ENCODE measurements at places on chromosomes 7 and 10.

DNA sequence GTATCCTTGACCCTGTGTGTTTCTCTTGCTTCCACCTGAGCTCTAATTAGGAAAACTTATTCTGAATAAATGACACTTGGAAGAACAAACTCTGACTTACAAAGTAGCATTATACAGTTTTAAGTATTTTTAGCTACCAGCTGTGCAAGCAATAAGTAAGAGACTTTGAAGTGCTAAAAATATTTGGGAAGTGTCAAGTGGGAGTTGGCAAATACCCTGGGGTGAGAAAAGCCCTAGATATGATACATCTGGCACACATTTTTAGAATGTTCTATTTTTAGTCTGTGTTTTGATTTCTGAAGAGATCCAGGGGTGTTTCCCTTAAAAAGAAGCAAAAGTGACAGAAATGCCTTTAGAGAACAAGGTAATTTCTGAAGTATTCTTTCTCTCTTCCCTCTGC lies 132.7 kb upstream of the TEX47 start:
- DNase-seq = no peak

GRCh38 chr10:116182426-116182825 lies 90.6 kb downstream of the GFRA1 start:
- no peak for DNase-seq

DNA sequence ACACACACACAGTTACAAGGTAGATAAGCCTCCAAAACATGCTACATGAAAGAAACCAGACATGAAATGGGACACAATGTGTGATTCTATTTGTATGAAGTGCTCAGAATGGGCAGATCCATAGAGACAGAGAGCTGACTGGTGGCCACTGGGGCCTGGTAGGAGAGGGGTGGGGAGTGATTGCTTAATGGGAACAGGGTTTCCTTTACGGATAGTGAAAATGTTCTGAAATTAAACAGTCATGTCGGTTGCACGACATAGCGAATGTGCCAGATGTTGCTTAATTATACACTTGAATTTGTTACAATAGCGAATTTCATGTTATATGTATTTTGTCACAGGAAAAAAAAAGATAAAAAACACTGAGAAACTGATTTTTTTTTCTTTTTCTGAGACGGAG lies 122.3 kb downstream of the SPDYE5 start:
- DNase-seq = no peak

- DNase-seq = no peak
Observed at GRCh38 chr7:33893377-33893776, 12.0 kb upstream of the BMPER start.

- no peak for DNase-seq
Observed at GRCh38 chr7:103630318-103630717, 184.3 kb upstream of the SLC26A5 start.

DNA sequence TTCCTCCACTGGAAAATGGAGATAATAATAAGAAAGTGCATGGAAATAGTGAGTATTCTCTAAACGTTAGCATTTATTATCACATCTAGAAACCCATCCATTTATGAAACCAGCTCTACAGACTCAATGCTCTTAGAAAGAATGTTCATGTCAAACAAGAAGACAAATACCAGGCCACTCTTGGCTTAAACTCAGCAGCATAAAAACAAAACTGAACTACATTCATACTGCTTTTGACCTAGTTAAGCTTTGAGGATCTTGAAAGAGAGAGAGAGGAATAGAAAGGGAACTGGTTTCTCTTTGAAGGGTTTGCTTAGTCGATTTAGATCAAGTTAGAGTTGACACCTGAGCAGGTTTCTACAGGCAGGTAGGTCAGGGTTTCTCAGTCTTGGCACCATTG lies 332.9 kb upstream of the PRKCQ start:
- no peak for DNase-seq

- no peak for DNase-seq
Observed at GRCh38 chr7:45414226-45414625, 159.9 kb upstream of the ADCY1 start.

GRCh38 chr7:128352153-128352537 lies 8.4 kb upstream of the RBM28 start:
- no peak for DNase-seq

GRCh38 chr10:101779544-101780186 lies 3.6 kb downstream of the NPM3 start:
- DNase-seq = peak; percentile 55

GRCh38 chr10:70364772-70365091 lies 17.7 kb downstream of the LRRC20 start:
- no peak for DNase-seq

GRCh38 chr7:83520726-83521125 lies 128.2 kb downstream of the SEMA3E start:
- DNase-seq = no peak

- DNase-seq = no peak
Observed at GRCh38 chr10:43695321-43695720, 46.6 kb upstream of the ZNF32 start.

- no peak for DNase-seq
Observed at GRCh38 chr10:70051848-70052247, 798 bp upstream of the MACROH2A2 start.

DNA sequence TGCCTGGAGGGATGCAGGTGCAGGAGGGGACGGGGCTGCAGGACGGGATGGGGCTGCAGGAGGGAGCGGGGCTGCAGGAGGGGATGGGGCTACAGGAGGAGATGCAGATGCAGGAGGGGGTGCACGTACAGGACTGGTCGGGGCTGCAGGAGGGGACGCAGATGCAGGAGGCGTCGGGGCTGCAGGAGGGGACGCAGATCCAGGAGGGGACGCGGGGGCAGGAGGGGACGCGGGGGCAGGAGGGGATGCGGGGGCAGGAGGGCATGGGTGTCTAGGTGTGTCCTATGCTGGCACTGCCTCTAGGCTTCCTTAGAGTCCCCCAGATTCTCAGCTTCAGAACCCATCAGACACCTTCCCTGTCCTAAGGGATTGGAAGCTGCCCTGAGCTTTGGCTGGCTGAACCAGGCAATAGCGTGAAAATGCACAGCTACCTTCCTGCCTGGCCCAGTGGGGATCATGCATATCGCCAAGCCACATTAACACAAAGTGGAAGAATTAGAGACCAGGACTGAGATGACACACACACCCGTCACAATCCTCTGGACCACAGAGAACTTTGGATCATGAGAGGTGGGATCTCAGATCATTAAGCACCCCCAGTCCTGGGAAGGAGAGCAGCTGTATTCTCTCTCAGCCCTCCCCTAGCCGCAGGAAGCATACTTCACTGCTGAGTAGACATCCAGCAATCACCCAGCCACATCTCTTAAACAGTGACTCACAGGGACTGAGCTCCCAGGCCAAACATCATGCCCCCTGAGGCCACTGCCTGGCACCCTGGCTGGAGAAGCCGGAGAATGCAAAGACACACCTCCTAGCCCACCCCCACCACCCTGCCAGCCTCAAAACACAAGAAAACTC lies 67.3 kb downstream of the VWA2 start:
- DNase-seq = no peak

DNA sequence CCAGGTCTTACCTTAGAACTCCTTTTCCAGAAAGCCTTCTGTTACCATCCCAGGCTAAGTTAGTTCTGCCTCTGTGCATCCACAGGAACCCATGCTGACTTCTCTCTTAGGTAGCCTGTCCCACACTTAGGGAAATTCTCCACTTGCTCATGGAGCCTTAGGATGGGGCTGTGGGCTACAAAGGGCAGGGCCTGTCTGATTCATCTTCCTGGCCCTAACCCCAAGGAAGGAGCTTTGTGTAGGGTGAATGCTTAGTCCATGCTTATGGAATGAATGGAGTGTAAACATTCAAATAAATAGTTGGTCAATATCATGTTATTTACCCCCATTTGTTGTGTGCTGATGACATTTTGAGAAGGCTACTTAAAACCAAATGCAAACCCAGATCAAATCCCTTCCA lies 54.7 kb downstream of the EMX2 start:
- no peak for DNase-seq

DNA sequence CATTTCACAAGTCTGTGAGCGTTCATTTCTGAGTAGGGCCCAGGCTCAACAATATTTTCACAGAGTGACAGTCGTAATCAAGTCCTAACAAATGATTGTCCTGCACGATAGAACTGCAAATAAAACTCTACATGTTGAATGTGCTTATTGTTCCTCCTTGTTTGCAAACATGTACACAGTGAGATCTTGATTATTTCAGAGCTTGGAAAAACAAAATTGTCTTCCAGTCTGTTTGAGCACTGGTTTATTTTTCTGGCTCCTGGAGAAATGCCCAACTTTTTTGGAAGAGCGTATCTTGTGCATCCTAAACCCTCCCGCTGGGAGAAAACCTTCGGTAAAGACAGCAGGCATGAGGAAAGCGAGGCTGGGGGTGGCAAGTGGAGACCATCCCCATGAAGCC lies 91.1 kb downstream of the TEX36 start:
- DNase-seq = no peak

- DNase-seq = no peak
Observed at GRCh38 chr7:2012981-2013380, 219.8 kb downstream of the MAD1L1 start.

GRCh38 chr7:31023877-31024276 lies 28.2 kb upstream of the ADCYAP1R1 start:
- no peak for DNase-seq

GRCh38 chr7:125555916-125556315 lies 626.3 kb upstream of the POT1 start:
- no peak for DNase-seq

- DNase-seq = no peak
Observed at GRCh38 chr7:152402384-152403250, 33.2 kb downstream of the KMT2C start.

DNA sequence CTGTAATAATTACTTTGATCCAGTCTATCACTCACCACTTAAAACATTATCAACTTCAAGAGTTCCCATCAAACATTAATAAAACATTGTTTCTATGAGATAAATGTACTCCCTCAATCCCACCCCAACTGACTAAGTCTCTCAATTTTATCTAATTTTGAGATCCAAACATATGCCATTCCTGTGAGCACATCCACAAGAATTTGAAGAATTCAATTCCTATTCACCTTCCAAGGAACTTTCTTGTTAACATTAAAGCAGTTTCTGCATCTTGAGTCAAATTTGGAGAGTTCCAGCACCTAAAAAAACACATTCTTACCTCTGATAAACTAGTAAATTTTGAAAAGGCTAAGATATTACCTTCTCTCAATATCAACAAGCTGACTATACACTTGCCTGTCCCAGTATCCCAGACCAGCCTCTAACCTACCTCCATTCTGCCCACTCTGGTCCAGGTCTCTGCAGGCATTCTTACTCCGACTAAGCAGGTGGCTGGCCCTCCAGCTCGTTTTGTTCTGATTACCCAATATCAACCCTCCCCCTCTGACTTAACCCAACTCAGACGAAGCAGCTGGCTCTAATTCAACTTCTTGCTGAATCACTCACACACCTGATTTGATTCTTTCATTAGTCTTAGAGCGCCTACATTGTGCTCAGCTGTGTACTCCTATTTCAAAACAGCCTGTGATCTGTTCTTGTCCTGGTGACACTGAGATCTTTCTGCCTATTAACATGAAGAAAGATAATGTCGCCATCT lies 275.2 kb downstream of the IPMK start:
- no peak for DNase-seq

GRCh38 chr7:42115795-42116194 lies 121.2 kb downstream of the GLI3 start:
- DNase-seq = no peak

DNA sequence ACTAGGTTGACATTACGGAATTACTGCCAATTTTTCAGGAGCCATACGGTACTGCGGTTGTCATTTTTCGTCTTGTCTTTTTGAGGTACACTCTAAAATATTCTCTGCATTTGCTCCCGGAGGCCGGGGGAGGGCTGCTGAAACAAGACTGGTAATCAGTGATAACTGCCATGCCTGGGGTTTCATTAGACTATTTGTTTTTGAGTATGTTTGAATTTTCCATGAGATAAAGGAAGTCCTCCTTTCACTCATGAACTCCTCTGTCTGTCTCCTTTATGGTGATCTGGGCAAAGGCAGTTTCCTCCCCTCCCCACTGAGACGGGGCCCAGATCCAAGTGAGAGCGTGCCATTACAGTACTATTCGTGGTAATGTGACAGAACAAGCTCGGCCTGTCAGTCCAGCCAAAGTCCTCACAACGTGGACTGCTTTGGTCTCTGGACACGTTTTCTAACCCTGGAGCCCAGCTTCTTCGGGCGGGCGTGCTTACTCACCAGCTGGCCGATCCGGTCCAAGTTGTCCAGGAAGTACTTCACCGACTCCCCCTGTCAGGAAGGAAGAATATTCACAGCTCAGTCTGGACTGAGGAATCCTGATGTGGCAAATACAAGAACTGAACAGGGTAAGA lies 45.1 kb downstream of the AMZ1 start:
- DNase-seq = no peak

GRCh38 chr7:140384894-140385545 lies 13.3 kb downstream of the SLC37A3 start:
- no peak for DNase-seq

DNA sequence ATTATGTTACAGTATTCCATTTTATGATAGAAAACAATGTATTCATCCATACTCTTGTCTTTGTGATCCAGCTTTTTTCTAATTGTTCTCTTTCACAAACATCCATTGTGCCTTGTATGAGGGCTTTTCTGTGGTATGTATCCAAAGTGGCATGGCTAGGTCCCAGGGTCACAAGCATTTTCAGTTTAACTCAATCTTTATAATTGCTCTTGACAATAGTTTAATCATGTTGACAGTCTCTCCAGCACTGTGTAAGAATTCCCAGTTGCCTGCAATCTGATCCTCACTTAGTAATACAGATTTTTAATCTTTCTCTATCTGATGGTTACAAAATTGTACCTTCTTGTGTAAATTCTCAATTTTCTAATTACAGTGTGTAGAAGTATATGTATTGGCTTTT lies 533.4 kb downstream of the NEBL start:
- DNase-seq = no peak

DNA sequence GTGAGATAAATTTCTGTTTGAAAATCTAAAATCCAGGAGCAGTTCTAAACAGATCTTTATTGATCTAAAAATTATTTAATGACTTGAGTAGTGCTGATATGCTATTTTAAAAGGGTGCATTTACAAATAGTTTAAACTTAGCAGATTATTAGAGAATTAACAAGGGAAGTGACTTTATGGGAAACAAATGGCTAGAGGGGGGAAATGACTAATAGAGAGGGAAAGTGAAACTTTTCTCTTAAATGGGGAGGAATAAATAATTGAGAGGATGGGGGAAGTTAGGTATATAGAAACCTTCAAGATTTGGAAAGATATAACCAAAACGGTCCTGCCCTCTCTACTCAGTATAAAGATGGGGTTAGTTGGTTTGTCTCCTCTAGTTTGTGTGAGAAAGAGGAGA lies 90.1 kb upstream of the ARMC3 start:
- DNase-seq = no peak

DNA sequence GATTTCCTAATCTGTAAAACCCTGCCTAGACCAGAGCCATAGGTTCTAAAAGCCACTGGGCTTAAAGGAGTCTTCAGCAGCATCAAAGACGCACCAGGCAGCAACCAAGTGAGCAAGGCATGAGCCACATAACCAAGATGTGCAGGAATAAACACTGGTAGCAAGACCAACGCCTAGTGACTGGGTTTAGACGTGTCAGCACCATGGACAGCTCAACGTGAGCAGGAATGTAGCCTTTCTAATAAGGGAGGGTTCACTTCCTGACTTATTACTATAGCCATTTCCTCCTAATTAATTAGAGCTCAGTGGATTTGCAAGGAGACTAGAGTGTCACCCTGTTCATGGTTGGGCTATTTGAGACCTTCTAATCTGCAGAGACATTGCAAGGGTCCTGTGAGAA lies 223.7 kb downstream of the LHFPL3 start:
- DNase-seq = peak; percentile 27

GRCh38 chr7:116571037-116571436 lies 46.2 kb downstream of the CAV1 start:
- DNase-seq = no peak

GRCh38 chr7:1028775-1029636 lies 15.3 kb upstream of the GPR146 start:
- peak; percentile 47 for DNase-seq
